Chondrocyte (in vitro differentiated cells): ENCODE measurements at places on chromosomes 3 and 15. TPM values are rescaled to one million over a fixed set of nuclear protein-coding genes. Genes with fewer than 3 reads are reported as not detected.
A peak's percentile ranks its signal among the peaks of the same experiment; 100 is the strongest.

SEMA7A gene
- 1.1 to 3.3 TPM (median 2.3 TPM) in 3 replicates for total RNA-seq

DZIP1L gene
- total RNA-seq: 23.0 to 42.1 TPM (median 25.5 TPM) in 3 replicates

CHDH gene
- total RNA-seq: 0.46 to 0.67 TPM (median 0.60 TPM) in 3 replicates

PGBD4 gene
- total RNA-seq: 1.6 to 1.8 TPM (median 1.6 TPM) in 3 replicates

DVL3 gene
- total RNA-seq: 88.1 to 113 TPM (median 102 TPM) in 3 replicates

CRABP1 gene
- total RNA-seq: not detected in 3 replicates

FRMD5 gene
- 0.31 to 1.6 TPM (median 1.5 TPM) in 3 replicates for total RNA-seq

TMCO5A gene
- total RNA-seq: not detected in 3 replicates

ECE2 gene
- total RNA-seq: not detected in 3 replicates

DNA sequence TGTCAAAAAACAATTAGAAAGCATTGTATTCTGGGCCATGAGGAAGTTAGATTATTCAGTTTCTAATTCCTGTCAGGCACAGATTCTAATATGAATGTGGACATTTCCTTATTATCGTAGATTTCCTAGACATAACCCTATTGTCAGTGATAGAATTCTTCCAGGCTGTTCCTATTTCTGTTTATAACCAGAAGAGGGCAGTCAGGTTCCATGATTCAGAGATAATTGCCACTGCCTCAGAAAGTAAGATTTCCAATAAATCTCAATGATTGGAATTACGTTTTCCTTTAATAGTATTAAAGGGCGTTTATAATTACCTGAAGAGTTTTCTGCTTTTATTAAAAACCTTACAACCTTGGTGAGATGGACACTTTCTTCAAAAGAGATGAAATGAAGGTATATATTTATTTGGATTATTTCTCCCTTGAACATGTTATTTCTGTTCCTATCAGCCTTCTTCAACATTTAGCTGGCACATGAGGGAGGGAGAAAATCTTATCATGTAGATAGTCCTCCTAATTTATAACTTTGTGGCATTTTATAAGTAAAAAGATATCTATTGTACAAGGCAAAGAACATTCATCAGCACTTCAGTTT, 439.2 kb downstream of the MCTP2 start:
- DNase-seq: no peak

- no peak for DNase-seq
Observed at GRCh38 chr15:61654002-61654740, 406.1 kb downstream of the VPS13C start.

DNA sequence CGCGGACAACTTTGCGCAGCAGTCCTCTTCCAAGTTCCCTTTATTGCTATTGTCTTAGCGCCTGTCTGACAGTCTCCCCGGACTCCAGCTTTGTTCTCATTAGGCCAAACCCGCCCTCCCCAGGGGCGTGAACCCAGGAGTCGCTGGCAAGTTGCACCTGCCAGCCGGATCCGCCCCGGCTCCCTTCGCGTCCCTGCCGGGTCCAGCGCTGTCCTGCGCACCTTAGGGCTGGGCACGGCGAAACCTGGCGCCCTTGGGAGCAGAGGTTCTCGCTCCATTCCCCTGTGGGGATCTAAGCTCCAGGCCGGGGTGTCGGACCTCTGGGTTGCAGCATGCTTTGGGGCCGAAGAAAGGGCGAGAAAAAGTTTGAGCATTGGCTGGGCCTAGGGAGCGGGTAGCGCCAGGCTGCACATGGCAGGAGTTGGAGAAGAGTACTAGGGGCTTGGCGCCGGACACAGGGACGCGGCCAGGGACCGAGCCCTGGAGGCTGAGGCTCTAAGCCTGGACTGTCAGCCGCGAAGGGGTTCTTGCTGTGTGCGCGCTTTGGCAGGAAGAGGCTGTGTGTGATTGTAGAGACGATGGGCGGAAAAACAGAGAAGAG, 335.1 kb upstream of the THRB start:
- DNase-seq: peak; percentile 83

DNA sequence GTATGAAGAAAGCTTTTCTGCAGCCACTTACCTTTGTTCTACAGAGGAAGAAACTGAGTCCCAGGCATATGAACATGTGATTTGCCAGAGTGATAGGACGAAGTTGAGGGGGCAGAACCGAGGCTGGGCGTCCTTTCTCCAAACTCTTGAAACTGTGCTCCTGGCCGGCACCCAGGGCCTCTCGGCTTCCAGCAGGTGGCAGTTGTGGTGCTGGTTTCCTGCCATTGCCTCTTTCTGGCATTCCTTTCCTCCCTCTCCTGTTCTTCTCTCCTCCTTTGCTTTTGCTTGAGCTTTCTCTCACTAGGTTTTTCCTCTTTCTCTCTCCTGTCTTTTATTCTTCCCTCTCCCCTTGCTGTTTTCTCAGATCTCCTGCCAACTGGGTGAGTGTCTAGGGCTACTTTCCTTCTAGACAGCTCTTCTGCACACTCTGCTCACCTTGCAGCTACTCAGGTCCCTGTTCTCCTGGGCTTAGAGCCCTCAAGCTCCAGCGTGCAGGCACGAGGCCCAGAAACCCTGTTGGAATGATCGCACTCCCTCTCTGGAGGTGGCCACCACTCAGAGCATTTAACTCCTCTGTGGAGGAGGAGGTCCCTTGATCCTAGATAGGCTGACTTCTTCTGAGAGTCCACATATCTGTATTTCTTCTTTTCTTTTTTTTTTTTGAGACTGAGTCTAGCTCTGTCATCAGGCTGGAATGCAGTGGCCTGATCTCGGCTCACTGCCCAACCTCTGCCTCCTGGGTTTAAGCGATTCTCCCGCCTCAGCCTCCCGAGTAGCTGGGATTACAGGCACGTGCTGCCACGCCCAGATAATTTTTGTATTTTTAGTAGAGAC, 26.2 kb downstream of the TRAK1 start:
- no peak for DNase-seq

GRCh38 chr3:57154470-57155309, 10.5 kb downstream of the IL17RD start:
- DNase-seq: no peak

DNA sequence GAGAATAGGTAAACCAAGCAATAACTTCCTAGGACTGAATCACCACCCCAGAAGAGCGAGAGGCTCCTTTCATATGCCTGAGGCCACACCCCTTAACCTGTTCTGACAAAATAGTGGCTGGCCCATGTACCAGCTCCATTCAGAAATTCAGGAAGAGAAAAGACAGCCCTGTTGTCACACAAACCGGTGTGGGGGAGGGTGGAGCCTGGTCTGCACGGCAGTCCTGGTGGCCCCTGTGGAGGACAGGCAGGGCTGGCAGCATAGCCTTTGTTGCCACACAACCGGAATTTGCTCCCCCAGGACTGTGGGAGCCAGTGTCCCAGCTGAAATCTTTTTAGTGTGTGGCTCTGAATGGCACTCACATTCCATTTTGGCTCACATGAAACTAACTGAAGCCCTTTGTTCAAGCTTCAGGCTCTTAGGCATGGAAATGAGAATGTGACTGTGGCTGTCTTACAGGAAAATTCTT, 23.8 kb downstream of the RLBP1 start:
- DNase-seq: no peak

- no peak for DNase-seq
Observed at GRCh38 chr15:73183071-73183470, 130.8 kb downstream of the NEO1 start.

DNA sequence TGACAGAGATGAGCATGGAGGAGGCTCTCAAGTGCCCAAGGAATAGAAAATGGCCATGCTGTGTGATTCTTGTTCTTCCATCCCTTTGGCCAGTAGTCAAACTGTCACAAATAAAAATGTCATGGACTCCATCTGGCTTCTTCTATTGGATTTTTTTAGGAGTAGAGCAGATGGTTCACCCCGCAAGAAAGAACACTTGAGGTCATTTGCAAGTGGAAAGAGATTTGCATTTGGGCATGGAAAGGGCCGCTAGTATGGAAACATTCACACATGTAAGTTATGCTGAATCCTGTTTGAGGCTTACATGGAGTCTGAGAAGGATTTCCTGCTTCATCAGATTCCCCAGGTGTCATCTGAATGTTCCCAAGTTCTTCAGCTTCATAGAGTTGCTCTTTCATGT, 53.1 kb upstream of the CFAP161 start:
- DNase-seq: no peak

DNA sequence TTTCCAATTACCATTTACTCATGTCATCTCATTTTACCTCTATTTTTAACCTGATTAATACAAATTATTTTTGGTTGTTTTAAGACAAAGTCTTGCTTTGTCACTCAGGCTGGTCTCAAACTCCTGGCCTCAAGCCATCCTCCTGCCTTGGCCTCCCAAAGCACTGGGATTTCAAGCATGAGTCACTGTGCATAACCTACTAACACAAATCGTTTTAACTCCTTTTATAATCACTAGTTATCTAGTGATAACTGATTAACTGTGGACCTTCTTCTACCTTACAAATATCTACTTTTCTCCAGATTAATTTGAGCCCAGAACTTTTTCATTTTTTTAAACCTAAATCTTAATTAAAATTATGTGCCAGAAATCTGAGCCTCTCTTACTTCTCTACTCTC, 4.6 kb downstream of the ATP13A3 start:
- no peak for DNase-seq

DNA sequence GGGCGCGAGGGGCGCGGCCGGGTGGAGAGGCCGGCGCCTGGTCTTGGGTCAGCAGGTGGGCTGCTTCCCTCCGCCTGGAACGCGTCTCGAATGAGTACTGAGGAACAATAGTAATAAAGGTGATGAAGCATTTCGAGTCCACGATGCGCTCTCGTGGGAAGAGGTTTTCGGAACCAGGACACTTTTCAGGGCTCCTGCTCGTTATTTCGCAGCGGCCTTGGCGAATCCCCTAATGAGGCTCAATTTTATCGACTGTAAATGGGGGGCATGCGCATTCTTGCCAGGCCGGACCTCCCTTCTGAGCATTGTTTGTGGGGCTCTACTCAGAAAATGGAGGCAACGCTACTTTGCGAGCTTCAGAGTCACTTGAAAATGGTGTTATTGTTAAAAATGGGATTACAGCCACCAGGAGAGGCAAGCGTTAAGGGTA, 1.2 kb downstream of the NR2C2 start:
- DNase-seq: no peak

DNA sequence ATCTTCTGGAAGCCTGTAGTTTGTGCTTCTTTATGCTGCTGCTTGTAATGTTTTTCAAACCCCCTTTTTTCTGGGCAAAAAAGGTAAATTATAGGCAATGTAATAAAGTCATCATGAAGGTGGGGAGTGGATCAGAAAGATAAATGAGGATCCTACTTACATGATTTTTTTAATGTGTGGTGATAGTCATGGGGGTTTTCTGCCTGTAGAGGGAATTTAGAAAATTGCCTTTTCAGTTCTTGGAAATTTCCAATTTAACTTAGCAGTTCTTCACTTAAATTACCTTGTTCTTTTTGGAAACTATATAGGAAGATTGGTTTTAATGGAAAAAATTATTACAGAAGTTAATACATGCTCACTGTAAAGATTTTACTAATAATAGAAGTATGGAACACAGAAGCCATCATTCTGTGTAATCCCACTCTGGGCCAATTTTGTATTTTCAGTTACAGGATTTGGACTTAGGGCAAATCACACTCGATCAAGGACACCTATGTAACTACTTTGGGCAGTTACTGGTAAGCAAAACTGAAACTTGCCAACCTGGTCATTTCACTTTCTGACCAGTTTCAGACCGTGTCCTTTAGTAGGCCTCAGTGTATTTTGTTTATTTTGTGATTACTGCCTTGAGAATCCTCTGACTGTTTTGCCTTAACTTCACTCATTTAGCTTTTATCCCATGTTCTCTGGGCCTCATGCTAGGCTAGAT, 10.5 kb upstream of the SCAANT1 start:
- DNase-seq: no peak

DNA sequence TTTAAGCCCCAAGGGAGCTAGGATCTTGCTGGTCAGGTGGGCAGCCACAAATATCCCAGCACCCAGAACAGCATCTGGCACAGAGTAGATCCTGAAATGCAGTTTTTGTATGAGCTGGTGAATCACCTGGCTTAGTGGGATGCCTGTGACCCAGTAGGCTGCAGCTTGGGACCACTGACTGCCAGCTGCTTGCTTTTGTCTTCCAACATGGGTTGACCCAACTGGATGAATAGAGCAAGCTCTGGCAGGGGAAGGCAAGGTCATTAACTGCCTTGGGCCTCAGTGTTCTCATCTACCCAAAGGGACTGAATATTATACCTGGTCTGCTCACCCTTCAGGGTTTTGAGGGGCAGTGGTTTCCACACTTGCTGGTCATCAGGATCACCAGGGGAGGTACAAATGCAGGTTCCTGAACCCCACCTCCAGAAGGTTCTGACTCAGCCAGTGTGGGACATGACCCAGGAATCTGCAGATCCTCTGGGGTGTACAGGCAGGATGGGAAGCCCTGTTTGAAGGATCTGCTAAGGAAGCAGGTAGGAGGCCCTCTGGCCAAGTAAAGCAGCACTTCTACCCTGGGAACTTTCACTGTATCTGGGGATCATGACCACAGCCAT, 55.4 kb downstream of the ITGA11 start:
- DNase-seq: no peak

GRCh38 chr15:60396100-60396499, 1.7 kb downstream of the ANXA2 start:
- DNase-seq: no peak
